ENCODE measurements at places on chromosomes 2 and 18.

DNA sequence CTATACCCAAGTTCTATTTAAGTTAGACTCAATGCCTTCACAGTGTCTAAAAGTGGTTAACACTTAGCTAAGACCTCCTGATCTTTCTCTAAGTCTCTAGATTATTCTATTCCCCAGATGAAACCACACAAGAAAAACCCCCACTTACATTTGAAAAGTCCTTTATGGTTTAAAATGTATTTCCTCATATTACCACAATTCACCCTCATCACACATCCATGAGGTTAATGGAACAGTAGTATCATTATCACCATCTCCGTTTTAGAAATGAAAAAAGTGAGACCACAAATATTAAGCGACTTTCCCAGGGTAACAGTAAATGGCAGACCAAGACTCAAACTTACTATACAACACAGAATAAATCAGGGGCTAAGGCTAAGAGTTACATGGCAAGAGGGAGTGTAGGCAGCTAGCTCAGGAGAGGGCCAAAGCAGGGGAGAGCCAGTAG, 28.6 kb downstream of the EPG5 start:
- DNase-seq = no peak

GRCh38 chr2:84965192-84965516, 5.8 kb upstream of the KCMF1 start:
- no peak for DNase-seq

DNA sequence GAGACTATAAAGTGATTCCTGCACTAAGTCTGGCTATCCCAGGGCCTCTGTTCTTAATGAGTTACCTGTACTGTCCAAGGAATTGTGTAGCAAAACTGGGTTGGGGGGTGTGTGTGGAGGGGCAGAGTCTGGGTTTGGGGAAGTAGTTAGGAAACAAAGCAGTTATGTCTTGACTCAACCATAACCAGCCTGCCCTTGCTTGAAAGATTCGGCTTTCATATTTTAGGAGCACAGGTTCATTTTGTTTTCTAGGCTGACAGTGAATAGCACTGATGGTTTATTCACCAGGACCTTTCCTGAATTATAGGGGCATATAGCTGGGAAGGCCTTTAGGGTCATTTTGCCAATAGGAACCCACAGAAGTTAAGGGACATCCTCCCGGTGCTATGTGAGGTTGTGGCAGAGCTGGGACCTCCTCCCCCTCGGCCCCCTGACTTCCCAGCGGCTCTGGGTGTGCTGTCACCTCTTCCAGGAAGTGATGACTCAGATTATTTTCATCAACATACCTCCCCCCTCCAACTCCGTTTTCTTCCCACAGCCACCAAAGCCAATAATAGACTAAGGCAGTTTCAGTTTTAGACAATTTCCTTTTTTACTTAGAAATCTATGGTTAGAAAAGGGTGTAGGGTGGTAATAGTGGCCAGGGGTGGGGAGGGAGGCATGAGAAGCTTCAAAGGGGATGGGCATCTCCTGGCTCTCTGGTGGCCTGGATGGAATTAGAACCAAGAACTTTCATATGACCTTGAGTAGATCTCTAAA, 44.8 kb downstream of the SETBP1 start:
- peak; percentile 7 for DNase-seq

GRCh38 chr2:223465793-223466192, 136.4 kb downstream of the SCG2 start:
- DNase-seq = no peak

GRCh38 chr2:172102391-172103359, at the start of gene DLX2:
TSS of gene DLX2 (minus strand) at chr2:172102900. CDS start at chr2:172102538, 362 bp downstream.
- DNase-seq = peak; percentile 37

All from activated T-helper 1 cell treated with anti-CD3 and anti-CD28 coated beads, Interleukin-2, amount 50 U/mL, for 16 hours (primary cell).